ENCODE measurements at places on chromosomes 2 and 18.

DNA sequence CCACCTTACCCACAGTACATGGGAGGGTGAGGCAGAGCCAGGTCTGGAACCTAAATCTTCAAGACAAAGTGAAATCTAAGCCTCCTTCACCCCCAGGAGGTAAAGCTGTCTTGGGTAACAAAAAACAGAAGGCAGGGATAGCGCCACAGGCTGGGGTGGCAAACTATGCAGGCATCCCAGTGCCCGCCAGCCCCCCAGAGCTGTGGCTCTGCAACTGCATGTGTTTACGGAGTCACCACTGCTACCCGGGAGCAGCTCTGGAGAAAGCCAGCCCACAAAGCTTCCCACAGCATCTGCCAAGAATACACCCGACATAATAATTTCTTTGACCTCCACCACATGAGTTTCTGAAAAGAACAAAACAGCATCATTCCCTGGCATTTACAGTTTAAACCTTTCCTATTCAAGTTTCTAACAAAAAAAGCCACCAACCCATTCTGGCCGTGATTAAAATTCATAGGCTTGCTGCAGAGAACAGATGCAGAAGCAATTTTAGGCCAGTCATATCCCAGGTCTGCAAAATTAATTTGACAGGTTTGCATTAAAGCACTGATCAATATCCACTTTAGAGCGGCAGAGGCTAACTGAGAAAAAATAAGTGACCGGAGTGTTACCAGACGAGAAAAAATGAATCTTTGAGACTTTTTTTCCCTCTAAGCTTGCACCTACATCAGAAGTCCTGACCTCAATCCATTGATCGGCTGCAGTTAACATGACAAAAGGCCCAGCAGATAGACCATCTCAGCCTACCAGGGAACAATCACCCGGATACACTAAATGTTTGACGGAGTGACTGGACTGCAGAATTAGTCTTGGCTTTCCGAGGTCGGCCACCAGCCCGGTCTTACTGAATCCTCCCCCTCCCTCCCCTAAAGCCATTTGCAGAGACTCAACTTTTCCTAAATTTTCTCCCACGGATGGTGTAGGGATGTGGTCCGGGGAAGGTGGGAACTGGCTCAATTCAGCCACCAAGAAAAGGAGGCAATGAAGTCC is 309.6 kb upstream of the SKOR2 start:
- no peak for DNase-seq

DNA sequence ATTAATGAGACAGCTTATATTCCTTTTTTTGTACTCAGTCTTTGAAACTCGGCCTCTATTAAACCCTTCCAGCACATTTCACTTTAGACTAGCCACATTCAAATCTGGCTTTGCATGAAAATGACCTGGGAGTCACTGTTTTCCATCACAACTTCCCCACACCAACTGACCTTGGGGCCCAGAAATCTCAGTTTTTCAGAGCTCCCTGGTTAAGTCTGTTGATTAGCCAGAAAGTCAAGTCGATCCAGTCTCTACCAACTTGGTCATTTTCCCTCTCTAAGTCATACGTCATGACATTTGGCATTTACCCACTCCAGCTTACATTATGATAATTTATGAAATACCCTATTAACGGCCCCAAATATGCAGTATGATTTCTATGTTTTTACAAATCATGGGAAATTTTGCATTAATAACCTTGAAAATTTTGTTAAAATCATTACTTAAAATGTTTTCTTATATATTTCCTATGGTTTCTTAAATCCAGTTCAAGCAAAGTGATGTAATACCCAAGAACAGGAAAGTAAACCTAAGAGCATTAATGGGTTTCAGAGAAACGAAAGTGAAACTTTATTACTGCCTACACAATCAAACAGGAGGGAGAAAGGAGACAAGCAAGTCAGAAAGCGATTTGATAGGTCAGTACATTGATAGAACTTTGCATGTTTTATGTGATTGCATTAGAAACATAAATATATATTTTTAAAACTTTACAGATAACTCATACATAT is 77.1 kb downstream of the SPATS2L start:
- no peak for DNase-seq

DNA sequence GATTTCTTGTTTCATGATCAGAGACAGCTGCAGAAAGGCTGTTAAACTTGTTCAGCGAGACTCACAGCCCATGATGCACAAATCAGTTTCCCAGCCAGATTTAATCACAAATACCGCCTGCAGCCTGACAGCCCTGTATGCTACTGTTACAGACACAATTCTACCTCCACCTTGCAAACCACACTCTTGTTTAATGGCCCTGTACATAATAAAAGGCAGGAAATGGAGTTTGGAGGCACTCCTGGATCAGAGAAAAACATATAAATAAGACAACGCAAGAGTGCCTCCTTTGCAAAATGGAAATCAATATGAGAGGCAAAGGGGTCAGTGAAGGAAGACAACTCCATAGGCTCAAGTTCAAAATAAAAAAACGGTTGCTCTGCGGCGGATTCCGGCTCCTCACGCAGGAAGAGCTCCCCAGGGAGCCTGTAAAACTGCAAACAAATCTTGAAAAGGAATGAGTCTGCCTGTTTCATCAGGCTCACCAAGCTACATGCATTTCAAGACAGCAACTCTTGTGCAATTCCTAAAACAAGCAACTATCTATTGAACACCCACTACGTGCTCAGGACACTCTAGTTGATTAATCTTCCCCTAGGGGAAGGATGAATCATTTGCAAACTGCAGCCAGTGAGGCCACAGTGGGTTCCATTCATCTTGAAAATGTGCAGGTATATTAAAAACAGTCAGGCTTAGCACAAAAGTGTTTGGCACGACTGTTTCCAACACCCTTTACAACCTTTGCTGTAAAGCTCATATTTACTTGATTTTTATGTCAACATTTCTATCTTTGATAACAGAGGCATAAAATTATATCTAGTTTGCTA is 37.5 kb downstream of the TBC1D8 start:
- no peak for DNase-seq

DNA sequence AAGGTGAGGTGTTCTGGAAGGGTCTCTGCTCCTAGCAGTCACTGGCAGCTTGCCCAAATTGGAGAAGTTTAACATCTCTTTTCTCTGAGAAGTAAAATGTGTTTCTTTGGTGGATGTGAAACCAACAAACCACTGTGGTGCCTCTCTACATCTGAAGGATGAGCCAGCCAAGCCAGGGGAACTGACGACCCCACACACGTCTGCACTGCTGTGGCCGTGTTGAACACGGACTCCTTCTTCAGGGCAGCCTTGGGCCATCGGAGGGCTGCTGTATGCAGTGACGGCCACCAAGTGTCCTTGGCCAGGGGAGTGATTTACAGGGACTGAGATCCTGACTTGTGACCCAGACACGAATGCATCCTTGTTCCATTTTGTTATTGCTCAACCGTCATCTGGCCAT is 207.8 kb downstream of the ACKR3 start:
- no peak for DNase-seq
